Naive thymus-derived CD4-positive, alpha-beta T cell (primary cell): ENCODE measurements at places on chromosomes 12 and 14. TPM values are rescaled to one million over a fixed set of nuclear protein-coding genes. Genes with fewer than 3 reads are reported as not detected.

Gene RNU6-7
- total RNA-seq, result not detected

Gene ACOT4
- 0.69 TPM for total RNA-seq

DNA sequence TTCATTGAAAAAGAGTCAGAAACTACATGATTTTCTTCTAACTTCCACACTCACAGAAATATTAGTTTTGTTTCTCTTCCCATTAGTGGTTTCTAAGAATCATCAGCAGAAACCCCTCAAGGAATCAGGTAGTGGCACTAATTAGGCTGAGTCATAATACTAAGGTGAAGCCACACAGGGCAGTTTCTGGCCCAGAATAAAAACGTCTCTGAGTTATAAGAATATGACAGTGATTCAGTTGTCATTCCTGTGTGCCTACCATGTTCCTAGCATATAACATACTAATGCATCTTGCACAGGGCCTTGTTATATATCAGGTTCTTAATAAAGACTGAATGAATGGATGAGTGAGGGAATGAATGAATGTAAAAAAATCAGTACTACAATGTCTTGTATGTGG is 206.0 kb upstream of the PLEKHG7 start:
- no peaks in the 10 kb centered on the region for H3K27me3 ChIP-seq
- H3K4me1 ChIP-seq, result no peaks in the 10 kb centered on the region
- H3K4me3 ChIP-seq, result no peak overlapping the region
- no peak for DNase-seq

DNA sequence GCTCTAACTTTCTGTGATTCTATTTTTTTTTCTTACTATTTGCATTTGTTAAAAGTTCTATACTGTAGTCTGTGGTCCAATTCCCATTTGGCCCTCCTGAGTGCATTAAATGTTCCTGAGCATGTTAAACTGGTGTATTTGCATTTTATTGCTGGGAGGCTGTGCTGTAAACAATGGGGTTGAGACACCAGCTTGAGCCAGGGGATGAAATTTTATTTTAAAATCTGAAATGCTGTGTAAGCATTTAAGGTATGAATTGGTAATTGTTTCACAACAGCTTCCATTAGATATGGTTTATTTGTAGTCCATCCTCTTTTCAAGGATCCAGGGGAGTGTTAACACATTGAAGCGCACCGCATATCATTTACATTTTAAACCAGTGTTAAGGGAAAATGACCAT is 89.9 kb upstream of the RFX4 start:
- DNase-seq, result no peak
- no peak overlapping the region for H3K27ac ChIP-seq
- no peaks in the 10 kb centered on the region for H3K36me3 ChIP-seq
- no peaks in the 10 kb centered on the region for H3K27me3 ChIP-seq

GRCh38 chr12:124002021-124002644 is 29.1 kb downstream of the ZNF664 start:
- H3K4me3 ChIP-seq, result no peak overlapping the region
- H3K36me3 ChIP-seq, result no peaks in the 10 kb centered on the region
- H3K27ac ChIP-seq, result no peak overlapping the region
- no peak for DNase-seq

- no peaks in the 10 kb centered on the region for H3K27me3 ChIP-seq
- H3K36me3 ChIP-seq, result no peaks in the 10 kb centered on the region
- no peak overlapping the region for H3K27ac ChIP-seq
- no peak overlapping the region for H3K4me3 ChIP-seq
- no peak for DNase-seq
Measured at GRCh38 chr12:95982602-95983001, 13.5 kb downstream of the HAL start.

DNA sequence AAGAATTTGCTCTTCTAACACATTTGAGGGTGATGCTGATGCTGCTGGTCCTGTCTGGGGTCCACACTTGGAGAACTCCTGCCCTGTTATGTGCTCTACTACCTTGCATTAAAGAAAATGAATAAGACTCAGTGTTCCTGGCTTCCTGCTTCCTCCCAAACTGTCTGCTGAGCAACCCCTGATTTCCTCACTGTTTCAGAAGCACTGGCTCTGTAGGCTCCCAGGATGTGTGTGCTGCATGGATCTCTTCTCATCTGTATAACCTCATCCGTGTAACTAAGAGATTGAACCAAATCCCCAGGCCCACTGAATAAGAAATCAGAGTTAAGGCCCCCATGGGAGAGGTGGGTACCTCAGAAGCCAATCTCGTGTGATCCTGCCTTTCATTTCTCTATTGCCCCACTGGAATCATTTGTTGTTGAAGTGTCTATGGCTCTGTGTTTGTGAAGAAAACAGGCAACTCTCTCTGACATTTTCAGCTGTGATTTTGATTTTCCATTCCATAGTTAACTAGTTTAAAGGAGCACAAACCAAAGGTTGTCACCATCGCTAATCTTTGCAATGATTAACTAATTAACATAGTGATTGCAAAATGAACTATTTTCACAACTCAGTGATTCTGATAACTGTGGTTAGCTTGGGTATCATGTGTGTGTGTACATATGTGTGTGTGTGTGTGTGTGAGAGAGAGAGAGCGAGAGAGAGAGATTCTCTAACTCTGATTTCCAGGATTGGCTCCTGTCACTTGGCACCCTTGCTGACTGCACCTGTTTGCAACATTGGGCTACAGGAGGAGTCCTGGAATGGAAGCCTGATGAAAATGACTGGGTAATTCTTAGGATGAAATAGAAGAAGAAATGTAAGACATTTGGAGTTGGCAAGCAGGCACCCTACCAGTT is 196.2 kb downstream of the SLC38A4 start:
- no peak overlapping the region for H3K4me3 ChIP-seq
- no peaks in the 10 kb centered on the region for H3K4me1 ChIP-seq
- no peak for DNase-seq
- H3K27ac ChIP-seq, result no peak overlapping the region

DNA sequence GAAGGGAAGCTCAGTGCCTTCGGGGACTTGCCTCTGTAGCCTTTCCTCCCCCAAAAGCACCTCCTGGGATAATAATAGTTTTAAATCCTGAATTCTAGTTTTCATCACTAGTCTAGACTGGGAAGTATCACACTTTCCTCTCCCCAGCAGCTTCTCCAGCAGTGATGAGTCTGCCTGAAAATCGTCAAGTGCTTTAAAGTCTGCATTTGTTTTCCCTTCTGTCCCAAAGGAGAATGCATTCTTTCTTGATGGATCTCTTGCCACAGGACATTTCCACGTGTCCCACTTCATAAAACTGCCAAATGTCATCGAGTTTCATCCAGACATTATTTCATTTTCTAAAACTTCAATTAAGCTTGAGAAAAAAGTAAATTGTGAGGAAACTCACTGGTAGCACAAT is 15.0 kb downstream of the CSRP2 start:
- H3K4me1 ChIP-seq, result no peaks in the 10 kb centered on the region
- no peak overlapping the region for H3K4me3 ChIP-seq
- H3K27me3 ChIP-seq, result peaks cover 2% of the 10 kb centered on the region
